ENCODE measurements at places on chromosomes 1 and 21.

DNA sequence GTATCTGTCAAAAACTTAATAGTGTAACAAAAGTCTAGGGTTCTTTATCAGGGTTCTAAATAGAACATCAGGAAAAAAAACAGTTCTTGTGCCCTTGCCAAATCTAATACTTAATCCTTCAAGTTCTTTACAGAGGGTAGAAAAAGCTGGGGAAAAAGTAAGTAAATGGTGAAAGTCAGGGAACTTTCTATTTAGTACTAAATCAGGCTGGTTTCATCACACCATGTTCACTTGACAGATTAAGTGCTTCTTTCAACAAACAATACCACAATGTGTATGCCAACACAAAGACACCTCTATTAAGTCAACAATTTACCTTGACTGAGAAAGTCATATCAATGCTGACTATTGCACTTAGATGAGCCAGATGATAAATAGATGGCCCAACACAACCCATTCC, 9.7 kb downstream of the DBT start:
- DNase-seq: no peak

GRCh38 chr1:93990010-93990409, 80.8 kb upstream of the GCLM start:
- no peak for DNase-seq

DNA sequence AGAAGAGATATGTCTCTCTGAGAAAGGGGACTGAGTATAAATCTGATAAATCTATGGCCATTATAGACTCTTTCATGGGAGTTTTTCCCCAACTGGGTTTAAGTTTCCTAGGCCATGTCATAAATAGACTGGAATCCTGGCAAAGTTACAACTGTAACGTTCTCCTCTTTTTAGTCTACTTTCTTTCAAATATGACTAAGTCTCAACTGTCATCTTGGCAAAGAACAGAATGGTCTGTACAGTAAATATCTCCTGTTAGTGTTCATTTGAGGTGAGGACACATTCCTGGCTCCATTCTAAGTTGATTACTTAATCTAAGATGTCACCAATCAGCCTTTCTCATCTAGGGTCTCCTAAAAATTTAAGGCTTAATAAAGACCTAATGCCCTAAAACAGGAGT, 300.5 kb downstream of the BRINP2 start:
- DNase-seq: no peak

- no peak for DNase-seq
These were observed 68.6 kb upstream of the ERRFI1 start for GRCh38 chr1:8094481-8095241.

- no peak for DNase-seq
These were observed 42.0 kb upstream of the DUSP10 start for GRCh38 chr1:221783936-221784335.

- no peak for DNase-seq
These were observed 20.9 kb upstream of the PDXK start for GRCh38 chr21:43697758-43698643.

GRCh38 chr1:33456502-33456886, 16.0 kb upstream of the ZSCAN20 start:
- no peak for DNase-seq

- DNase-seq: no peak
These were observed 20.3 kb upstream of the AZIN2 start for GRCh38 chr1:33060579-33061083.

GRCh38 chr1:218926631-218927030, 247.0 kb upstream of the LYPLAL1 start:
- no peak for DNase-seq

- DNase-seq: no peak
These were observed 156.0 kb downstream of the IGSF21 start for GRCh38 chr1:18263547-18264120.

DNA sequence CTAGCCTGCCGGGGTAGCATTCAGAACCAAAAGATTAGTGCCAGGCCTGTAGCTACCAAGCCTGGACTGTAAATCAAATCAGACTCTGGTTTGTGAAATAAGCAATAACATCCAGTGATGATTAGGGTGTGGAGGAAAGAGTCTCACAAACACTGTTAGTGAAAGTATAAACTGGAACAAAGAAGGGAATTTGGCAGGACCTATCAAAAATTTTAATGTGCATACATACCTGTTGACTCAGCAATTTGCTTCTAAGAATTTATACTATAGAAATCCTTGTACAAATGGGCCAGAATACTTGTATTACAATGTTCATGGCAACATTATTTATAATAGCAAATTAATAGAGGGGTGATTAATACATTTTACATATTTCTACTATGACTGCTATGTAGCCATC, 109.8 kb upstream of the WARS2 start:
- no peak for DNase-seq

- DNase-seq: no peak
These were observed 8.8 kb downstream of the ATP5IF1 start for GRCh38 chr1:28244549-28245251.

DNA sequence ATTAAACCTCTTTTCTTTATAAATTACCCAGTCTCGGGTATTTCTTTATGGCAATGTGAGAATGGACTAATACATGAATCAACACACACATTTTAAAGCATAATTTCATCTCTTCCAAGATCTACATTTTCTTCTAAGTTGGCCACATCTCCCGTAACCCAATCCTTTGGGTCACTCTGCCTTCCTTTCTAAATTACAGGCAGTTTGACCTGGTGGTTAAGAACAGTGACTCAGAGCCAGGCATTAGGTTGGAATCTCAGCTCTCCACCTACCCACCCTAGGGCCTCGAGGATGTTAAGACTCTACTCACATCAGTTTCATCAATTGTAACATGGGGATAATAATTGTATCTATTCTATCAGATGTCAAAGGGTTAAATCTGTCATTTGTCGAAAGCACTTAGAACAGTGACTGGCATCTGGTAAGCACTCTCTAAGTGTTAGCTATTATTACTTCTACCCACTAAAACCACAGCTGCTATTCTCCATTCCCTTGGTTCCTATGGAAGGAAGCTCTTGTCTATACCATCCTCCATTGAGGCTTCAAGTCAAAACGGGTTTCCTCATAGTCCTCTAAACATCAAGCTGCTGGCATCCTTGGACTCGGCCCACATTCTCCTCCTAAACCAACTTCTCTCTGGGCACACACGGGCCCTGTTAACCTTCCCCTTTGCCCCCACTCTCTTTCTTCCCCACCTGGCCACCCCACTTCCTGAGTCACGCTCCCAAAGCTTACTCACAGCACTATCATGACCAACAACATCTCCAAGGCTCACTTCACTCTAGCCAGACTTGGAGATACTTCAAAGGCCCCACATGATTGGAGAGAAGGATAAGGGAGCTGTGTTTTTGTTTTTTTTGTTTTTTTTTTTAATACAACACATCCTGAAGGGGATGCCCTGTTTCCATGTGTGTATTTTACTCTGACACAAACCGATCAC, 116.9 kb downstream of the TGFBR3 start:
- DNase-seq: no peak

- DNase-seq: peak; percentile 85
These were observed 390 bp downstream of the ZFP69B start for GRCh38 chr1:40450495-40451237.

- DNase-seq: no peak
These were observed 63.7 kb downstream of the NVL start for GRCh38 chr1:224266105-224266914.

- no peak for DNase-seq
These were observed 626.9 kb upstream of the ADGRL4 start for GRCh38 chr1:79633456-79633855.

- DNase-seq: no peak
These were observed 37.2 kb downstream of the ADSS2 start for GRCh38 chr1:244414543-244414942.

- DNase-seq: no peak
These were observed 9.0 kb downstream of the GSTM5 start for GRCh38 chr1:109721042-109721441.

GRCh38 chr1:33358114-33358794, 37.4 kb upstream of the A3GALT2 start:
- DNase-seq: no peak

GRCh38 chr1:14945132-14946010, 208.2 kb upstream of the TMEM51 start:
- DNase-seq: no peak

DNA sequence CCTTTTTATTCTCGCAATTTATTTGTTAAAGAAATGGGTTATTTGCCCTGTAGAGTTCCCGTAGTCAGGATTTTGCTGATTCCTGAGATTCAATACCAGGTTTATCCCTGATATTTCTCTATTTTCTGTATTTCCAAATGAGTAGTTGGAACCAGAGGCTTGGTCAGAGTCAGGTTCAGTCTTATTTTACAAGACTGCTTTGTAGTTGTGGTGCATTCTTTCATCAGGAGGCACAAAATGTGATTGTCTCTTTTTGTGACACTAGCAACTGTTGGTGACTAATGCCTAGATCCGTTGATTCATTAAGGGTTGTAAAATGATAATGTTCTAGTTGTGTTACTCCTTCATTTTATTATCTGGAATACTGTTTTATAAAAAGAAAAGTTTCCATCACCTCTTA, 95.5 kb upstream of the TPTE start:
- DNase-seq: no peak

- DNase-seq: no peak
These were observed 38.2 kb downstream of the KCNAB2 start for GRCh38 chr1:6083801-6084446.

DNA sequence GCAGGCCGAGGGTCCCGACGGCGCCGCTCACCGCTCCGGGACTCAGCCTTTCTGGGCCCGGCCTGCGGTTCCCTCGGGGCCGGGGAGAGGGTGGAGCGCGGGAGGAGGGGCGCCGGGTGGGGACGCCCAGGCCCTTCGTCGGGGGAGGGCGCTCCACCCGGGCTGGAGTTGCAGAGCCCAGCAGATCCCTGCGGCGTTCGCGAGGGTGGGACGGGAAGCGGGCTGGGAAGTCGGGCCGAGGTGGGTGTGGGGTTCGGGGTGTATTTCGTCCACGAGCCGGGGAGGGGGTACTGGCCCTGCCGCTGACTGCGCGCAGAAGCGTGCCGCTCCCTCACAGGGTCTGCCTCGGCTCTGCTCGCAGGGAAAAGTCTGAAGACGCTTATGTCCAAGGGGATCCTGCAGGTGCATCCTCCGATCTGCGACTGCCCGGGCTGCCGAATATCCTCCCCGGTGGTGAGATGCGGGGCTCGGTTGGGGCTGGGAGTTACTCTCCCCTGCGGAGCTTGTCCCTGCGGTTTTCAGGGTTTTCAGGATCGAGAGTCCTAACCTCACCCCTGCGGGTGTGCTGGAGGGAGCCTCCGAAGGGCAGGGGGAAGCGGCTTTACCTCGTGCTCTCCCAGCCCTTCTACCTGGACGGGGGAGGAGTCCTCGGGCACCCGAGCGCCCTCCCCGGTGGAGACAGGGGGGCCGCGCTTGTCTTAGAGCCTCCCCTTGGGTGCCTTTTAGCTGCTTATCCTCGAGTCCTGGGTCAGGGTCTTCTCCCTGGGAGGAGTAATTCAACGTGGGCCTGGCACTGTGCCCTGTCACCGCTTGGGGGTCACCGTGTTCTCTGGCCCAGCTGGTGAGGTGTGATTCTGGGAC, 2.1 kb downstream of the SAMD11 start:
- no peak for DNase-seq

GRCh38 chr1:53626616-53627015, 112.3 kb downstream of the GLIS1 start:
- DNase-seq: no peak

DNA sequence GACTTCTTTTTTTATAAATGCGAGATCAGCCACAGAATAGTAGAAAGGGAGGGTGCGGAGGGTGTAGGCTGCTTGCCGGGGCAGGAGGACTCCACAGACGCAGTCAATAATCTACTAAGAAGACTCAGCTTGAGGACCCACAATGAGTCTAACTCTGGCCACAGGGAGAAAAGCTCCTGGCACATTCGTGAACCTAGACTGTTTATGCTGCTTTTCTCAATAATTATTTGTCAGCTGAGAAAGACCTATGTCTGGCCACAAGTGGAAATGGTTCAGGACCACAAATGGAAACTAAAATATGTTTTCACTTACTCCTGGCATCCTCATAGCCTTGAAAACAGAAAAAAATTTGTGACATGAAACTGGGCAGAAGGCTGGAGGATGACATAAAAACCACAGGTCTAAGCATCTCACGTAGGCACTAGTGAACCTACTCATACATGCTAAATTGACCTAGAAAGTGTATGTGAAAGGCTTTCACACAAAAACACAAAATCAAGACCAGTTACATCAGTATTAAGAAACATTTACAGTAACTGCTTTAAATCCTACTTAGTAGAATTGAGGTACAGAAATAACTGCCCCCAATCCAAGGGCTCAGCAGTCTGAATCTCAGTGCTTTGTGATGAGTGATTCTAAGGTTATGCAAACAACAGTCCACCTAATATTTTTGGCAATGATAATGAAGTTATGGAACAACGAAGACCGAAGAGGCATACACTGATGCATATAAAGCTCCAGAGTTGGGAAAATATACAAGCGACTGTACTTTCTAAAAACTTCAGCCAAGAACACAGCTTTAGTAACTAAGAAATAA, 159.5 kb downstream of the SLC45A1 start:
- DNase-seq: peak; percentile 19

DNA sequence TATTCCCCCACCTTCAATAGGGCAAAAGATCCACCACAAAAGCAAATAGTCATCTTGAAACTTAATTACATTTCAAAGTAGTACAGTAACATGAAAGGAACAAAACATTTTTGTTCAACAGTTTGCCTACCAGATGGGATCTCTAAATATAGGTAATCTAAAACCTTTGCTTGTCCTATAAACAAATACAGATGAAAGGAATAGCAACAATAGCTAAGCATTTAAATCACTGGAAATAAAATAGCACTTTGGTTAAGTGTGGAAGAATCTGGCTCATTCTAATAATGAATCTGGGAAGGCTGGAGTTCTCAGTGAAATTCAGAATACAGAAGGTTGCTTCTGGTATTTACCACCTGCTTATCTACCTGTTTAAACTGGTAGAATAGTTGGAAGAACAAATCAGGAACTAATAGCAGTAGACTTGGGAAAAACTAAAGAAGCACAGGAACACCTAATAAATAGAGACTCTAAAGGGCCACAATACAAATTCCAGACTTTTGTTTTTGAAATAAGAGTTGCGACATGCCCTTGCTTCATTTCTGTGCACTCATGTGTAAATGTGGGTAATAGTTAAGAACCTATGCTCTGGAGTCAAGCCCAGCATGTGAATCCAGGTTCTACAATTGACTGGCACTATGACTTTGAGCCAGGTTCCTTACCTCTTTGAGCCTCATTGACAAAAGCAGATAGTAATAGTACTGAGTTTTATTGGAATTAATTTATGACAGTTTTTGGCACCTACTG, 2.3 kb upstream of the LYPLAL1 start:
- DNase-seq: no peak

All from stimulated activated CD8-positive, alpha-beta memory T cell treated with anti-CD3 and anti-CD28 coated beads, Interleukin-15, amount 100 ng/mL, for 48 hours (primary cell).